ENCODE measurements at places on chromosomes 13 and 19.

- no peak for DNase-seq
Measured at GRCh38 chr13:39929583-39929982, 274.1 kb downstream of the COG6 start.

DNA sequence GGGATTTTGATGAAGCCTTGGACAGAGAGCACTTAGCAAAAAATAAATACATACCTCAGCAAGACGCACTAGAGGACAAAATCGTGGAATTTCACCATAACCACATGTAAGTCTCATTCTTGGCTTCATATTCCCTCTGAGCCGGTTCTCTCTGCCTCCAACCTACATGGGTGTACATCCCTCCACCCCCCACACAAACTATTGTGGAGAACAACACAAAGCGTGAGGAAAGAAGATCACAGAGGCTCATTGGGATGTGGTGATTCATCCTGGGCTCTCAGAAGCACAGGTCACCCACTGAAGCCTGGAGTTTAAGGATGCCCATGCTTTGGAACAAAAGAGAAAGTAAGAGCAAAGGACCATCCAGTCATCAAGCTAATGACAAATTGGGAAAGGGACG, 192.2 kb downstream of the STK24 start:
- no peak for DNase-seq

GRCh38 chr19:19710506-19710905, 22.4 kb downstream of the ZNF14 start:
- DNase-seq: no peak

- DNase-seq: no peak
Measured at GRCh38 chr13:50126263-50126992, 111.2 kb downstream of the KCNRG start.

- DNase-seq: no peak
Measured at GRCh38 chr13:27321468-27322431, 51.1 kb downstream of the RASL11A start.

GRCh38 chr19:34310494-34310981, 54.5 kb upstream of the GPI start:
- no peak for DNase-seq

GRCh38 chr19:11421371-11422098, 2.4 kb upstream of the RGL3 start:
- no peak for DNase-seq

DNA sequence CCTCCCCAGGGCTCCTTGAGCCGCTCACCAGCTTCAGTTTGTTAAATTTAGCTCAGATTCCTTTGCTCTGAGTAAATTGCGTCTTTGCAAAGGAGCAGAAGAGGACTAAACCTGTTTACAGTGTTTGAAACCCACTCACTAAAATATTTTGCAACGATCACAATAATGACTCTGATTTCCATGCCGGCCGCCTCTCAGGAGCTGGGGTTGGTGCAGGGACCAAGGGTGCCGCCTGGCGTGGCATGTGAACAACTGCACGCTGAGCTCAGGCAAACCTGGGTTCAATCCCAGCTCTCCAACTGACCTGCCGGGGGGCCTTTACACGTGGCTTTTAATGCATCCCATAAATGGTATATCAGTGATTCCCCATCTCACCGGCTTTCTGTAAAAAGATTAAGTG, 68.7 kb upstream of the CACNA1A start:
- DNase-seq: no peak

DNA sequence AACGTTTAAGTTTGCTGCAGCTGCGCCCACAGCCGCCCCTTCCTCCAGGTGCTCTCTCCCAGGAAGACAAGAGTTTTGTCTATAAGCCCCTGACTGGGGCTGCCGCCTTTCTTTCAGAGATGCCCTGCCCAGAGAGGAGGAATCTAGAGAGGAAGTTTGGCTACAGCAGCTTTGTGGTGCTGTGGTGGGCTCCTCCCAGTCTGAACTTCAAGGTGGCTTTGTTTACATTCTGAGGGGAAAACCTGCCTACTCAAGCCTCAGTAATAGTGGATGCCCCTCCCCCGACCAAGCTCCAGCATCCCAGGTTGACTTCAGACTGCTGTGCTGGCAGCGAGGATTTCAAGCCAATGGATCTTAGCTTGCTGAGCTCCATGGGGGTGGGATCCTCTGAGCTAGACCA, 6.4 kb upstream of the ERICH6B start:
- no peak for DNase-seq

DNA sequence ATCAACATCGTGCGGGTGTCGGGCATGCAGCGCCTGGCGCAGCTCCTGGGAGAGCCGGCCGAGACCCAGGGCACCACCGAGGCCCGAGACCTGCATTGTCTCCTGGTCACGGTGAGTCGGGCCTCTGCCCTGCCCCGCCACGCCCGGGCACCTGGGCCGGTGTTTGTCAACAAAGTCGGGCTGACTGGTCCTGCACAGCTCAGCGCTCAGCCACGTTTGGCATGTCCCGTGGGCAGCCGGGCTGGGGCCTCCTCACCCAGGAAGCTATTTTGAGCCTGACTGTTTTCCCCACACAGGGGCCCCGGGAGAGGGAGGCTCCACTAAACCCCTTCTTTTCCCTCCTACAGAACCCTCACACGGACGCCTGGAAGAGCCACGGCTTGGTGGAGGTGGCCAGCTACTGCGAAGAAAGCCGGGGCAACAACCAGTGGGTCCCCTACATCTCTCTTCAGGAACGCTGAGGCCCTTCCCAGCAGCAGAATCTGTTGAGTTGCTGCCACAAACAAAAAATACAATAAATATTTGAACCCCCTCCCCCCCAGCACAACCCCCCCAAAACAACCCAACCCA, 1.3 kb downstream of the GADD45B start:
- no peak for DNase-seq

DNA sequence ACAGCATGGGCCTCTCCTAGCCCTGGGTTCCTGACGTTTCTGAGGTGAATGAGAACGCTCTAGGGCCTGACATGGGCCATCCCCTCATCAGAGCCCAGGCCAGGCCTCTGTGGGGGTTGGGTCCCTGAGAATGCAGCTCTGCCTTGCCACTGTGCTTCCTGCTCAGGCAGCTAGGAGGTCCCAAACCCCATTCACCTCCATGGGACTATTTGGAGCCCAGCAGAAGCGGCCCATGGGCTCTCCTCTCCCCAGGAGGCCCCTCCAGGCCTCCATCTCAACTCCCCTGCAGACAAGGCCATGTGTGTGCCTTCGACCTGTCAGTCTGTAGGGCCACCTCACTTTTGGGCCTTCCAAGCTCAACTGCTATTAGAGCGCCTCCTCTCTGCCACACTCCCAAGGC, 36.9 kb downstream of the ELL start:
- no peak for DNase-seq

DNA sequence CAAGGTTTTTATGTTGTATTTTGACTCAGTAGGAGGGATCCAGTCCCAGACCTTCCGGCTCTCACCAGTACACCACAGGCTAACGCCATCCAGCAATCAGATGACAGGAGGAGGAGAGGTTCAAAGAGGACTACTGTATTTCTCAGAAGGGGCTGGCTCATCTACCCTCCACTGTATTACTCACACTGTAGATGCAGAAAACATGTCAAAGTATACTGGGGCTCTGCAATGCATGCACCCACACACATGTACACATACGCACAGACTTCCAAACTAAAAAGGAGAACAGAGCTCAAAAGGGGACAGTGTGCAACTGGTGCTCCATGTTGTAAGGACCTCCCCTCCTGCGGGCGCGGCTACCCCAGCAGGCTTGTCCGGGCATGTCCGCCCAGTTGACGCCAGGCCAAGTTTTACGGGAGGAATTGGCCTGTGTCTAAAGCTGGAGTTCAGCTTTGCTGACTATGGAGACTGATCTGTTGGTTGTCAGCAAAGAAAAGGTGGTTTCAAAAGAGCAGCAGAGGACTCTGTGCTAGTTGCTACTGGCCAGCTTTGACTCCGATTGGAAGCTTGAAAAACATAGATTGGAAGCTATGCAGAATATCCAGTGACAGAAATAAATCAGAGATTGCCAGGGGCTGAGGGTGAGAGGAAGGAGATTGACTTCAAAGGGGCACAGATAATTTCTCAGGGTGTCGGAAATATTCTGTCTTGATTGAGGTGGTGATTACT, 314.2 kb downstream of the DLEU7 start:
- DNase-seq: no peak

DNA sequence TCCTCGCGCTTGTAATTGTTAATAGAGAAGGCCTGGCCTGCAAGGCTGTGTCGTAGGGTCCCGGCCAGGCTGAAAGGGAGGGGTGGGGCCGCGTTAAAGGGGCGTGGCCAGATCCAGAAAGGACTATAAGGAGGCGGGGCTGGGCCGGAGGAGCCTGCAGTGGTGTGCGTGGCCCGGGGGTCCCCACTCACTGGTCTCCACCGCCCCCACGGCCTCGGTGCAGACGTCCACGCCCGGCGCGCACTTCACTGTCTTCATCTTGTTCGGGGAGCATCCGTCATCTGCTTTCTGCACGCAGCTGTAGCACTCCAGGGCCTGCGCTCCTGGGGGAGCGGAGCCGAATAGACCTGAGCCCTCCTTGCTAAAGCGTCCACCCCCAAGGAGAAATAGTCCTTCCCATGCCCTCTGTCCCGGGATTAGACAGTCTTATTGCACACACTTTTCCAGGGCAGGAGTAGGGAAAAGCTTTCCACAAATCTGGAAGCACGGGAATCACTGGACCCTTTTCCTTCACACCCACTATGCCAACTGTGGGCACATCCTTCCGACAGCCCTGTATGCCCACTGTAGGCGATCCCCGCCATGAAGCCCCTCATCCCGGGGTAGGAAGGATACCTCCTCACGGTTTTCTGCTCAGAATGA, 1.2 kb downstream of the LYPD3 start:
- peak; percentile 46 for DNase-seq

DNA sequence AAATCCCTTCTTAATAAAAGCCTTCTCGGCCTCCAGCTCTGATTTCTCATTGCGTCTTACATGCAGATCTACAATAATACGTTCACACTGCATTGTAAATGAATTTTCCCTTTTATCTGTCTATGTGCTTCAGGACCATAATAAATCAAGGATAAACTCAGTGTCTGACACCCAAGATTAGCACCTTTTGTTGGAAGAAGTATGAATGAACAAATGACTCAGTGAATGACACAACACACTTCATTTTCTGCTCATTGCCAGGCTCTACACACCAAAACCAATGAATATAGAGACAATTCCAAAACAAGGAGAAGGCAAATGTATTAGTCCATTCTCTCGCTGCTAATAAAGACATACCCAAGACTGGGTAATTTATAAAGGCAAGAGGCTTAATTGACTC, 1224.4 kb downstream of the EFNB2 start:
- DNase-seq: no peak

DNA sequence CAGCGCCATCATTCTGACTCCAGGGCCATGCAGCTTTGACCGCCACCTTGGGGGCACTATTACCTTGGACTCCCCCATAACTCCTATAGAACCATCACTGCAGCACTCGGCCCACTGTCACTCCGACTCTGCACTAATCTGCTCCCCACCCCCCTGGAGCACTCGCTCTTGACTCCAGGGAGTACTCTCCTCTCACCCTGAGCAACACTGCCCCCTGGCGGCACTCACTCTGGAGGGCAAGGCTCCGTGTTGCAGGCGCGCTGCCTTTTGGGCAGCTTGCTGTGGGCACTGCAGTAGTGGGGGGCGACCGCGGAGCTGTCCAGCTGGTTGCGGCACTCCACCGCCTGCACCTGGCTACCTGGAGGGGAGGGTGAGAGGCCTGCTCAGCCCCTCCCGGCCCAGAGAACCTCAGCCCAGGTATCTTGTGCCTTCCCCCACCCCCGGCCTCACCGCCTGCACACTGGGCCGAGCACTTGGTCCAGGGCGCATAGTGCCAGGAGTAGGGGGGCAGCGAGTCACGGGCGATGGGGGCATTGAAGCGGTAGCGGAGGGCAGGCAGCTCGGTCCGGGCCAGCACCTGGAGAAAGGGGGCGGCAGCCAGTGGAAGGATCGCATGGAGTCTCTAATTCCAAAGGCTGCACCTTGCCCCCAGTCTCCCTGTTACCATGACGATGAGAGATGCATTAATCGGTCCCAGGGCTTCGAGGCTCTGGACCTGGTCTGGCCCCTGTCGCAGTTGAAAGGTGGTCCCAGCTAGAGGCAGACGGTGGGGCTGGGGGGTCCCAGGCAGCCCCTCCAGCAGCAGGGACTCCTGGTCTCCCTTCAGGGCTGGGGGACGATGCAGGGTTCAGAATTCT, 8.9 kb upstream of the MYO1F start:
- no peak for DNase-seq

GRCh38 chr13:108195146-108195545, 20.2 kb downstream of the LIG4 start:
- no peak for DNase-seq

DNA sequence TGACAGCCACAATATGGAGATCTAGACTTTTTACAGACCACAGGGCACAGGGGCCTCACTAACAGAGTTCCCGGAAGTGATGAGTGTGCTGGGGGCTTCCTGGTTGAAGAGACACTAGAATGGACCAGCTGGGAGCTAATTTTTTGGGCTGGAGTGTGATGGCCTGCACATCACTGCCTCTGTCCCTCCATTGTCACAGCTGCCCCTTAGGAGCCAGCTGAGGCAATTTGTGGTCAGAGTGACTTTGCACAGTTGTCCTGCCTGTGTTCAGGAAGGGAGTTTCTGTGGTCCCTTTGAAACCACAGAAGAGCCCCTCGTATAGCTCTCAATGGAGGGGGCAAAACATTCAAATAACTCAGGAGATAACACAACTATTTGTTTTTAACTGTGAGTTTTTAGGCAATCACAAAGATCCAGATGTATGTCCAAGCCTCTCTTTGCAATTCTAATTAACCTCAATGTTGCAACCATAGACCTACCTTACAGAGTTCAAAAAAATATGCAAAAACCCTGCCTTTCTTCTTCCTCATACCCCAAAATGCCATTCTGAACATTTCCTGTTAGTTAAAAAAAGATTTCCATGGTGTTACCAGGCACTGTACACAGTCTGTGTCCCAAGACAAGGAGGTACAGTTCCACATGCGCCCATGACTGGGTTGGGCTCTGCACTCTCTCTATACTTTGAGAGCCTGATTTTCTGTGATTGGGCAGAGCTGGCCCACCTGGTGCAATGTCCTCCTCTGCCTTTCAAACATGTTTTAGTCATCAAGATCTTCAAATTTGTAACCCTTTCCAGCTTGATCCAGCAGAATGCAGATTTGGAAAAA, 2.4 kb downstream of the ALOX5AP start:
- DNase-seq: no peak

DNA sequence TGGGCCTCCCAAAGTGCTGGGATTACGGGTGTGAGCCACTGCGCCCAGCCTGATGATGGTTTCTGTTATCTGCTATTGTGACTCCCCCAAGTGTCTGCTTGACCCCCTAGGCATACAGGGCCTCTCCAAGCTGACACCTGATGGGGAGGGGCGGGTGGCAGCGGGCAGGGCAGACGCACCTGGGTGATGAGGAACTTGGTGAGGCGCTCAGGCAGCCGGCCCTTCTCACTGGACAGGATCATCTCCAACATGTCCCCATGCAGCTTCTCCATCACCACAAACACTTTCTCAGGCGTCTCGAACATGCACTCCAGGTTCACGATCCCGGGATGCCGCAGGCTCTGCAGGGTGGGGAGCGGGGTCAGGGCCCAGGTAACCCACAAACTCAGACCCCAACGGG, 27.6 kb downstream of the PRKD2 start:
- no peak for DNase-seq

- no peak for DNase-seq
Measured at GRCh38 chr13:33352041-33352440, 66.5 kb upstream of the STARD13 start.

GRCh38 chr13:94416454-94417080, 62.9 kb downstream of the DCT start:
- no peak for DNase-seq

GRCh38 chr19:30036154-30037129, 94.4 kb downstream of the URI1 start:
- DNase-seq: no peak

Data from activated naive CD4-positive, alpha-beta T cell (primary cell).